CD4-positive, alpha-beta T cell treated with Interleukin-15 for 1 hour (primary cell): ENCODE measurements at places on chromosomes 5 and 9.

GRCh38 chr5:78527925-78528324 is 120.6 kb downstream of the LHFPL2 start:
- no peak for DNase-seq

GRCh38 chr5:2724831-2725230 is 26.6 kb downstream of the IRX2 start:
- DNase-seq: no peak

DNA sequence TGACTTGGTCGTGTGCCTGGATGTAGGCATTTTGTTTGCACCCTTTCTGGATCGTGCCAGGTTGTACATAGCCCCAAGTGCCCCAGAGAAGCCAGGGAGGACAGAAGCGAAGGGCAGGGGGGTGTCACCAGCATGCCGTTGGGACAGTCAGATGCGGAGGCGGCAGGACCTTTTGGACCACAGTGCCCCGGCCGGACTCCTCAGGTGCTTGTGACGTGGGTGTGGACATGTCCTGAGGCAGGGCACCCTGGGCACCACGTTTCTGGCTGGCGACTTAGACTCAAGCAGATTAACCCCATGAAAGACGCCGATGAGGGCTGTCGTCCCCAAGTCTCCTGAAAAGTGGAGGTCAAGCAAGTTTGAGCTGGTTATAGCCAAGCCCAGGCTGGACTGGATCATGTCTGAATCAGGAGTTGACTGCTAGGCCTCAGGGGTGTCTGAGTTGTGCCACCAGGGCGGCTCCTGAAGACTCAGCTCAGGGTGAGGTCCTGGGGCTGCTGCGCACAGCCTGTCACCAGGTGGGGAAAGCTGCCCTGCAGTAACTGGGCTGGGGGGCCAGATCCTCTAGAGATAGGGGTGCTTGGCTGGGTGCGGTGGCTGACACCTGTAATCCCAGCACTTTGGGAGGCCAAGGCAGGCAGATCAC is 42.0 kb downstream of the HABP4 start:
- no peak for DNase-seq

DNA sequence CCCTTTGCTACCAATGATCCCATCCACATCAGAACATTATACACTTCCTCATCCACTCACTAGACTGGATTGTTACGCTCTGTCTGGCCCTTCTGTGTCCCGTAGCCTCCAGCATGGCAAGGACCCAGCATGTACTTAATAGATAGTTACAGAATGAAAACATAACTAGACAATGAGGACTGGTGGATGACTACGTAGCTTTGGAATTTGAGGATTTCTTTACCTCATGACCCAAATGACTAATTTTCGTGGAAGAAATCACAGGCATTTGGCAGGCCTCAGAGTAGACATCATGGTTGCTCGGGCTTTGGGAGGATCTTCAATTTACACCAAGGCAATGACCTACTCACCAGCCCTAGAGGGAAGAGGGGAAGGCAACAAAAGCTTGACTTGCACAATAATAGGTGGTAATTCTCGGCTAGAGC is 299.8 kb downstream of the TLE1 start:
- DNase-seq: no peak

GRCh38 chr5:12460493-12461261 is 556.4 kb upstream of the CTNND2 start:
- DNase-seq: no peak

- no peak for DNase-seq
Observed at GRCh38 chr5:152688561-152689249, 283.6 kb upstream of the NMUR2 start.

DNA sequence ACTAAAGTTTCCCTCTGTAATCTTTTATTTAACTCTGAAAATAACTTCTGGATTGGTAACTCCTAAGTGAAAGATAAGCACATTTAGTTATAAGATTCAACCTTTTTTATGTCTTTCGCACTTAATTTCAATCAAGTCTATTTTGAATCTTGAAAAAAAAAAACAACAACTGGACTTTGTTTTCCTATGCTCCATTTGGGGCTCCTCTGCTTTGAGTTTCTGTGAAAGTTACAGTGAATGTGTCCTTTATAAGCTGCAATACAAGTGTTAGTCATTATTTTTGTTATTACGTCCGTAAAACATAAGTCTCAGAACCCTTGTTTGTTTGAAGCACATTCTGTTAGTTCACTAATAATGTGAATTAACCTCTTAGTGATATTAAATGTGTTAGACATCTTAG is 276.8 kb downstream of the ADAMTS6 start:
- DNase-seq: no peak

DNA sequence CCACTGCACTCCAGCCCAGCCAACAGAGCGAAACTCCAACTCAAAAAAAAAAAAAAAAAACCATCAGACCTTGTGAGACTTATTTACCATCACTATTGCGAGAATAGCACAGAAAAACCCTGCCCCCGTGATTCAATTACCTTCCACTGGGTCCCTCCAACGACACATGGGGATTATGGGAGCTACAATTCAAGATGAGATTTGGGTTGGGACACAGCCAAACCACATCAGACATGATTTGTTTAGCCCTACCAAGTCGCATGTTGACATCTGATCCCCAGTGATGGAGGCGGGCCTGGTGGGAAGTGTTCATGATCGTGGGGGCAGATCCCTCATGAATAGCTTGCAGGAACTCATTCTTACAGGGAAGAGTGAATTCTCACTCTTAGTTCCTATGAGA is 26.6 kb downstream of the MYO10 start:
- no peak for DNase-seq

DNA sequence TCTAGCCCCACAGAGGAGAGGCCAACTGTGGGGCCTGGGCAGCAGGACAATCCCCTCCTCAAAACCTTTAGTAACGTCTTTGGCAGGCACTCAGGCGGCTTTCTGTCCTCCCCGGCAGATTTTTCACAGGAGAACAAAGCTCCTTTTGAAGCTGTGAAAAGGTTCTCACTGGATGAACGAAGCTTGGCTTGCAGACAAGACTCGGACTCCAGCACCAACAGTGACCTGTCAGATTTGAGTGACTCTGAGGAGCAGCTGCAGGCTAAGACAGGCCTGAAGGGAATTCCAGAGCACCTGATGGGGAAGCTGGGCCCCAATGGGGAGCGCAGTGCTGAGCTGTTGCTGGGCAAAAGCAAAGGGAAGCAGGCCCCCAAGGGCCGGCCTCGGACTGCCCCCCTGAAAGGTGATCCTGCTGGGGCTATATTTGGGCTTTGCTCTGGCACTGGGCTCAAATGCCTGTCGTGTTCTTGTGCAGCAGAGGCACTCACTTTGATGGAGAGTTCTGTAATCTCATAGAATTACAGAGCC is 39.4 kb downstream of the KDM3B start:
- DNase-seq: no peak

DNA sequence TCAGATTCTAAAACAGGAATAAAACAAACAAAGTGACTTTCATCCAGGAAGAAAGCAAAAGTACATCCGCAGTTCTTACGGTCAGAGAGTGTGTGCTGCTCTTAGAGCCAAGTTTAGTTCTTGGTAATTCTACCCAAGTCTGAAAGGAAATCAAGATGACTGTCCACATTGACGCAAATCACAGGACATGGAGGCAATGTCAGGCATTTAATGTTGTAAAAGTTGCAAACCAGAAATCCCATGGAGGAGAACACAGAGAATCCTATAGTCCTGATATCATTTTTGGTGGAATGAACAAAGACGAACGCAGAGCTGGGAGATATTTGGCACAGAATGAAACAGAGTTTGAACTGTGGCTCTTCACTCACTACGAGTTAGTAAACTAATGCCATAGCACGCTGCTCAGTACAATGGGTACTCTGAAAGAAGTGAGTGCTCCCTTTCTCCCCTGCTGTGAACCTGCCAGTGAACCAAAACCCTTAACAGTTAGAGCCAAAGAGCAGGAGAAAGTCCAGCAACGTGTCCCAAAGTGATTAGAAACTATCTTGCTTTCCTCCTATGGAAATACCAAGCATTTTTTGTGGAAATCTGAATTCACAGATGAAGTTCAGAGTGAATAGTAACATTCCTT is 74.3 kb downstream of the MUSK start:
- DNase-seq: no peak

- no peak for DNase-seq
Observed at GRCh38 chr9:136318111-136318775, 9.1 kb upstream of the GPSM1 start.

DNA sequence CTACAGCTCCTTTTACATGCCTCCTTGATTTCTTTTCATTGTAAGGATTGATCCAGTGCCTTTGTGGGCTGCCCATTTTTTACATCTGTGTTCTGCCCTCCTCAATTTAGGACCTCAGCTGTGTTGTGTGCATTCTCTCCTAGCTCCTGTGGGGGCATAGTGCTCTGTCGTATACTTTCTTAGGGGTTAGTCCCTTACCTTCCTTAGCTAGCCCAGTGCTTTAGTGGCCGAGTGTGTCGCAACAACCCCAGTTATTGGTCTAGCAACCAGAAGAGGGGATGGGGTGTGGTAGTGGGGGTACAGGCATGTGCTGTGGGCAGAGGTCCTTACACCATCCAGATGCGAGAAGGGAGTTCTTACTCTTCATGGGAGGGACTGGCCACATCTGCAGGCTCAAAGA is 12.1 kb downstream of the MTRR start:
- no peak for DNase-seq

GRCh38 chr5:42360616-42361314 is 62.5 kb upstream of the GHR start:
- no peak for DNase-seq

DNA sequence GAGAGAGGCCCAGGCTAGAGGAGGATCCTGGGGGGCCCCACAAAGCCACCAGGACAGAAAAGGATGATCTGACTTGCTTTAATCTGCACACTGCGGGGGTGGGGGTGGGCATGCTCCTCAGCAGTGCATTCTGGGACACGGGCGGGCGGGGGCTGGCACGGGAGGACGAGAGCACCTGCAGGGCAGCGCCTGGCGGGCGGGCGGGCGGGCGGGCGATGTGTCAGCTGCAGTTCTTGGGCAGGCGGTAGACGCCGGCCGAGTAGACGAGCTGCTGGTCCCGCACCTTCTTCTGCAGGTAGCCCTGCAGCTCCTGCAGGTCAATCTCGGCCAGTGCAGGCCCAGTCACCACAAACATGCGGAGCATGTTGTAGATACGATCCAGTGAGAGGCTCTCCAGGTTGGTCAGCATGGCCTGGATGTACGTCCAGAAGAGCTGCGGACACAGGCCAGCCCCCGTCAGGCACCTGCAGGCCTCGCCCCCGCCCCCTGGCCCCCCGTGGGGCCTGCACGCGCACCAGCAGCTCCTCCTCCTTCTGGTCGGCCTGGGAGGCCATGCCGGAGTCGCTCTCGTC is 3.0 kb upstream of the TMEM210 start:
- DNase-seq: no peak

DNA sequence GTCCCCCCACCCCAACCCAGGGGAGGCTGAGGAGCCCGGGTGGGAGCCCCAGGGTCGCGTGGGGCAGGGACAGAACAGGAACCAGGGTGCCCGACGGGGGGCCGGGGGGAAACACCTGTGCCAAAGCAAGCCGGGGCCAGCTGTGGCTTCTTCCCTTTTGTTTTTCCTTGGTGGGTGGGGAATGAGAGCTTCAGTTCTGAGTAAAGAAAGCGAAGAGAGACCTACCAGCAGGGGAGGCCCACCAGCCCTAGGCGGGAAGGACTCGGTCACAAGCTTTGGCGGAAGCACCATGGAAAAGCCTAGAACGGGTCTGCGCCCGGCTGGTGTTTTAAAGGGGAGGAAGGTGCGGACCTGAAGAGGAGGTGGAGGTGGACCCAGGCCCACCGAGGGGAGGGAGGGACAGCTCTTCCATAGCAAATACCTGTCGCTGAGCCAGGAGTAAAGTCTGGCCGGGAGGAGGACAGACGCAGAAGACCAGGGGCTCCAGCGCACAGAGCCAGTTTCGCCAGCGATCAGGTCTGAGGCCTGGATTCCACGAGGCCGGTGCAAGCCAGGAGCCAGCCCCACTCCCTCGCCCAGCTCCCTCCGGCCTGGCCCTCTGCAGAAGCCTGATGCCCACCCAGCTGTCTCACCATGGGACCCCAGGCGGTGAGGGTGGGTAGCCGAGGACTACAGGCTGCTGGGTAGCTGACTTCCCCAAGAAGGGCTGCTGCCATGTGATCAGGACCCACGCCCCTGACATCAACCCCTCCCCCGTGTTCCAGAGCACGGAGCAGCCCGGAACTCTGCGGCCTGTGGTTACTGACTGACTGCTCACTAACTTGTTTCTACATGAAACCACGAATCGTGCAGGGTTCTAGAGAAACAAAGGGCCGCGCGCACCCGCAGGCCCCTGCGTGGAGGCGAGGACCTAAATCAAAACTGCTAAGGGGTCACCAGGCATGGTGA is 849 bp upstream of the MGAT1 start:
- DNase-seq: peak; percentile 90

DNA sequence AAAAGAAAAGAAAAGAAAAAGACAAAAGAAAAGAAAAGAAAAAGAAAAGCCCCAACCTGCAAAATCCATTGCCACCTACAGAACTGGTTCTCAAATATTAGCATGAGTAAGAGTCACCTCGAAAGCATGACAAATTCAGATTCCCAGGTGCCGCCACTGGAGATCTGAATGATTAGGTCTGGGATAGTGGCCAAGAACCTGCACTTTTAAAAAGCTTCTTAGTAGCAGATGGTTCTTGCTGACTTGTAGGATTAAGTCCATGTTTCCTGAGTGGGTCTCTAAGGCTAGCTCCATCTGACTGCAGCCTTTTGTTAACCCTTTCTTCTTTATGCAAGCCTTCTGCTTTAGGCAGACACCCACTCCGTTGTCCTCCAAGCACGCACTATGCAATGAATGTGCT is 178.5 kb upstream of the CDH18 start:
- DNase-seq: no peak

GRCh38 chr9:31587146-31587545 is 797.3 kb upstream of the ACO1 start:
- DNase-seq: no peak

DNA sequence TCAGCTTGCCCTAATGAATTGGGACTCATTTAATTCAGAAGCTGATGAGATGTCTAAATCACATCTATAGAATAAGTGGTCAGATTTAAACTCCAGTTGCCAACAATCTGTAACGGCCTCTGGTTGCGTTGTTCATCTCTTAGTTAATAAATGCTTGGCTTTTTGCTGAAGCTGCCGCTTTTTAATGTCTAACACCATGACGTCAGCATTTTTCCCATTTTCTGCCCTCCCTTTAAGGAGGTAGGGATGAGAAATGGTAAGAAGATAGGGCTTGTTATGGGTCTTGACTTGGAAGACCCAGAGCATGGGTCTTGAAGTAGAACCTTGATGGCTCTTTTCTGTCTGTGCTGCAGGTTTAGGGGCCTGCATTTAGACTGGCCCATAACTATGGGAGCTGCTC is 33.3 kb downstream of the PALM2AKAP2 start:
- DNase-seq: no peak

GRCh38 chr5:2338686-2339085 is 412.8 kb downstream of the IRX2 start:
- no peak for DNase-seq

- DNase-seq: no peak
Observed at GRCh38 chr9:137955224-137955570, 77.6 kb downstream of the CACNA1B start.

DNA sequence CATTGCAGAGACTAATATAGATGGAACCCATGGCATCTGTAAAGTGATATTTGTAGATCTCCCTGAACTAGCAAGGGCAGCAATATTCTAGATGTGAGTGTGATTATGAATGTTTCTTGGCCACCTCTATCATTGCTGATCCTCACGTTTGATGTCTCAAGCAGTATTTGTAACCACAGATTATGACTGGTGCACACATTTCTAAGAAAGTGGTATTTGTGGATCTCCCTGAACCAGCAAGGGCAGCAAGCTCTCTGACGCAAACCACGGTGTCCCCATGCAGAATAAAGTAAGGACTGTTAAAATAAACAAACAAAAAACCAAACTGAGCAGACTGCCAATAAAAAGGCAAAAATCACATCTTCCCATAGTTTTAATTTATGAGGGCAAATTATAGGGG is 301.3 kb downstream of the CSNK1G3 start:
- DNase-seq: no peak
